ENCODE measurements at places on chromosomes 2 and 18.

DNA sequence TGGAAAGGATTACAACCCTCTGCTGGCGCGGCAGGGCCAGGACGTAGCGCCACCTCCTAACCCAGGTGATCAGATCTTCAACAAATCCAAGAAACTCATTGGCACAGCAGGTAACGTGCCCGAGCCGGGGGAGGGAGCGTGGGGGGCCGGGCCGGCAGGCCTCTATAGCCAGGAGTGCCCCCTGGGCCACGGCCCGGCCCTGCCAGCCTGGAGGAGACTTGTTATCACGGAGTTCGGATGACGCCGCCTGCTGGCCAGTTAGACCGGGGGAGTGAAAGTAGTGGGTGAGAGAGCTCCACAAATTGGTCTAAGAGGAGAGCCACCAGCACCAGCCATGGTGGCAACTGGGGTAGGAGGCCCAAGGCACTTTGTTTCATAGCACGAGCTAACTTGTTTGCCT, 8.6 kb upstream of the TMEM214 start:
- DNase-seq, result no peak

DNA sequence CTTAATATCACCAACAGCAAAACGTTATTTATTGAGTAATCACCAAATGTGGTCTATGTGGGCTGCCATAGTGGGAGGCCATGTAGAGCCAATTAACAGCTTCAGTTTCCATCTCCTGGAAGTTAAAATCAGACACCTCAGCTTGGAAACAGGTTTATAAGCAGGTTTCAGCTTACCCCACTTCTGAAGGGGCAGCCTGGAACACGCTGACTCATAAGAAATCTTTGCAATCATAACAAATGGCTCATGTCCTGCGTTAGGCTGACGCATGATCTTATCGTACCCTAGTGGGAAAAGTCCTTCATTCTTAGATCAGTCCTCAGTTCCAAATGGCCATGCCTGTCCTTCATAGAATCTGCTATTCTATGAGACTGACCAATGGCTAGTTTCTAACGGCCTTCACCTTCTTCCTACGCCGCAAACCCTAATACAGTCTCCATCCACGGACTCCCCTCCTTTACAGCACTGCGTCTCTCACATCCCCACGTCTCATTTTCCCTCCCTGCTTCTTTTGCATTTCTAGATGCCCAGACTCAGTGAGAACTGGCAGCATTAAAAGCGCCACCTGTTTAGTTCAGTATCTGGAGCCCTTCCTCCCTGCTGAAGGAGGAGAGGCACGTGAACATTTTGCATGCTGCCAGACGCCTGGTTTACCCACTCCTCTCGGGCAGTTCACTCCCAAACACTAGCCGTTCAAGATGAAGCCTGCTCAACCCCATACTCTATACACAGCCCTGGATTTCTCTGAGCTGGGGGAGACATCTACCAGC, 24.2 kb upstream of the BZW1 start:
- no peak for DNase-seq

DNA sequence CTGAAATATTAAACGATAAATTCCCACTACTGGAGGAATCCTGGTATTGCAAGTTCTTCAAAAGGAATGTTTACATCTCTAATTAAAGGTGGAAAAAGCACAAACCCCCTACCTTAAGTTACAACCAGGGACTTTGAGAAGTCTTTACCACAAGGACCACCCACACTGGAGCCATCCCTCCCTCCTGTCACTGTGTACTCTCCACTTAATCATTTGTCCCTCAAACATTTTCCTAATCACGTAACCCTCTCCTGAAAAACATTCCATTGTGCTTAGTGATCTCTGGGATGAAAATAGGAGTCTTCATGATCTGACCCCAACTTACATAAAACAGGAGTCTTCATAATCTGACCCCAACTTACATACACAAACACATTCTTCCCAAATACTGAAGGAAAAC, 85.7 kb downstream of the SUCLG1 start:
- no peak for DNase-seq

DNA sequence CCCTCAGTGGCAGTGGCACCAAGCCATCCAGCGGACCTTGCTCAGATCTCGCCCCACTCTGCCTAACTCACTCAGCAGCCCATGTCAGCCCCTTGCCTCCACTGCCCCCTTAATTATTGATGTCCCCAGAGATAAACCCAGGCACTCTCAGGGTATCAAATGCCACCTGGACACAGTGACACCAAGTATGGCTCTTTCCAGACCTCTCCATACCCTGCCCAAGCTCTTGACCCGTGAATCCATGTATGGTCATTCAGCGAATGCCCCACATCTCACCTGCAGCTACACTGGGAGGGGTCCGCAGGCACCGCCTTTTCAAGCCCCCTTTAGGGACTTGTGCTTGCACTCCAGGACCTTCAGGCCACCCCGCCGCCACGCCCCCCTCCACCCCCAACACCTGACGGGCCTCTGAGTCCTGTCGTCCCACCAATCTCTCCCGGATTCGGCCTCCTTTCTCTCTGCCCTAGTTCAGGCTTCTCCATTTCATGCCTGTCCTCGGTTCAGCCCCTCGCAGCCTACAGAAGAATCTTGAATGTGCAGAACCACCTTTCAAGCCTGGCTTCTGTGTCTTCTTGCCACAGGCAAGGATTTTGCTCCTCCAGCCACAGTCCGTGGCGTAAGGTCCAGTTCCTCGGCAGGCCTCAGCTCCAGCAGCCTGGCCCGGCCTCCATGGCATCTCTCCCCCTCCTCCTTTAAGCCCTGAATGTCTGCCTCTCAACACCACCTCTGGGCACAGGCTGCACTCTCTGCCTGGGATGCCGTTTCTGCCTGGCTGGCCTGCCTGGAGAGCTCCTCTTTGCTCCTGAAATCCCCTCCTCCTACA, 54.1 kb upstream of the ODC1 start:
- no peak for DNase-seq

DNA sequence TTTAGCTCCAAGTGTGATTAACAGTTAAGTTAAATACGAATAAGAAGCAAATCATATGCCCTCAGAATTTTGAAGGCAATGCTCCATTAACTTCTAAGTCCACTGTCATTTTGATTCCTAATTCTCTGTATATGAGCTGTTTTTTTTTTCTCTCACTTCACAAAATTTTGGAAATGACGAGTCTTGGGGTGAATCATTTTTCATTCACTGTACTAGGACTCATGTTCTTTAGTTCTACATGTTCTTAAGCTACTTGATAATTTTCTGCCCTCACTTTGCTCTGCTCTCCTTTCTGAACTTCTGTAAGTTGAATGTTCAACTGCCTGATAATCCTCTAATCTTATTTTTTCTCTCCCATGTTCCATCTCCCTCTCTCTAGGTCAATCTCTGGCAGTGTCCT, 141.0 kb downstream of the THADA start:
- no peak for DNase-seq

DNA sequence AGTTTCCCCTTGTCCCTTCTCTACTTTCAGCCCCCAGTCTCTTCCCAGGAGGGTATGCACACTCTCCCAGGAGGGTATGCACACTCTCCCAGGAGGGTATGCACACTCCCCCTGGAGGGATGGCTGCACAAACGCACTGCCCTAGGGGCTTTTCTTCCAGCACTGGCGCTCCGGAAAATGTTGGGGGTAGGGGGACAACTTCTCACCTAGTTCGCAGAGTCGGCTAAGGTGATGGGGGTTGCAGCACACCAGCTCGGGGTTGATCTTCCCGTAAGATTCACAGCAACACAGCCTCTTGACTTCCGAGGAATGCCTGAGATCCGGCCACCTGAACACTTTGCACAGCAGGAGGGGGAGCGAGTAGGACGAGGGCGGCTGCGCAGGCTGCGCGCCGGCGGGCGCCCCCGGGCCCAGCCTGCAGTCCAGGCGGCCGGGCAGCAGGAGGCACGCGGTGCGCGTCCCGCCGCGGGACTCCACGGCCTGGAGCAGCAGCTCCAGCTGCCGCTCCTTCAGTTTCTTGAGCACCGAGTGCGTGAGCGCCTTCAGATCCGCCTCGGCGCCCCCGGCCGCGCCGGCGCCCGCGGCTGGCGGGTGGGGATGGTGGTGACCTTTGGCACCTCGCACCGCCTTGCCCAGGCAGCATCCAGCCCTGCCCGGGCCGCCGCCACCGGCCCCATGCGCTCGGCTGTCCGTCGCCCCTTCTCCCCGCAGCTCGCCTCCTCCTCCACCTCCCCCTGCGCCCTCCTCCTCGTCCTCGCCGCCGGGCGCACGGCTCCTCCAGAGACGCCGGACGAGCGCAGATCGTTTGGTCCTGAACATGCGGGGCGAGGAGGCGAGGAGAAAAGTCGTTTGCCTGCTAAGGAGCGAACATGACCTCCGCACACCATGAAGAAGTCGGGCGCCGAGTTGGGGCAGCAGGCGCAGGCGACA, 894 bp downstream of the SMAD7 start:
- no peak for DNase-seq

DNA sequence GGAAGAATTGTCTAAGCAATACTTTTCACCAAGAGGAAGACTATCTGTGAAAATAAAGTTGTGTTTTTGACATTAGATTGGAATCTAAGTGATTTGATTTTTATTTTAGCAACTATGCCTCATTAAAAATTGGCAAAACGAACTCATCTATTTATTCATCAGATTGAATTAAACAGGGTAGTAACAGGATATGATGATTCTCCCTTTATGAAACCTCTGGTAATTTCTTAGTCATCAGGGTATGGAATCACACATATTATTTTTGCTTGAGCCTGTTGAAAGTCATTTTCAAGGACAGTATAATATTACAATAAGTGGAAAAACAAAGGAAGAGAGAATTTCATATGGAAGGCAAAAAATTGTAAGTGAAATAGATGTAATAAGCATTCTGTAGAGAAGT, 22.0 kb downstream of the ZNF804A start:
- no peak for DNase-seq

- no peak for DNase-seq
These were observed 197.5 kb upstream of the ARL4C start for GRCh38 chr2:234694244-234695013.

- DNase-seq, result no peak
These were observed 459.8 kb downstream of the METTL4 start for GRCh38 chr18:2111456-2111855.

- peak; percentile 11 for DNase-seq
These were observed 7.0 kb upstream of the AOX1 start for GRCh38 chr2:200578778-200579177.

GRCh38 chr2:142907653-142908052, 30.2 kb downstream of the KYNU start:
- no peak for DNase-seq

DNA sequence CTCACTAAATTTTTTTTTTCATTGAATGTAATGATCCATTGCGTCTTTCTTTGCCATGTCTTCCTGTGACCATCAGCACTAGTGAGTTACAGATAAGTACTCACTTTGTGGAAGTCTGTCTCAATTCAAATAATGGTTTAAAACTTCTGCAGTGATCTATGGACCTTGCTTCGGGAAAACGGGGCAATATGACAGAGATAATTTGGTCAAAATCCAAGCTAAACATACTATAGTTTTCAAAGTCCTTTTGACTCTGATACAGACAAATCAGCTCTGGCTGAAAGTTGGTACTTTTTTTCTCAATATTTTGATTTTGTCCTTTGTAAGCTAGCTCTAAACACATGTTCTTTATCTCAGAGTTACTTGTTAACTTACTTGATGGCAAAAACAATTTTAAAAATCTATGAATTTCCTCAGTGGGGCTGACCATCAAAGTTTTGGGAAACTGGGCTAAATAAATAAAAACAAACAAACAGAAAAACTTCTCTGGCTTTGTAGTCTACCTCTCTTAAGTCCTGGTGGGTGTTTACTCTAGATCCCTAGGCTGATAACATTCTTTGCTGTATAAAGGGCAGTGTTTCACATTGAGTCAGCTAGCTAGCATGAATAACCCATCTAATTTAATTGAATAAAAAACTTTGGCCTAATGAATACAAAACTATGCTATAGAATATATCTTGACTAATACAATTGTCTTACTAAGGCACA, 327.6 kb downstream of the RDH14 start:
- no peak for DNase-seq

GRCh38 chr18:27604583-27604982, 419.5 kb upstream of the CHST9 start:
- DNase-seq, result no peak

DNA sequence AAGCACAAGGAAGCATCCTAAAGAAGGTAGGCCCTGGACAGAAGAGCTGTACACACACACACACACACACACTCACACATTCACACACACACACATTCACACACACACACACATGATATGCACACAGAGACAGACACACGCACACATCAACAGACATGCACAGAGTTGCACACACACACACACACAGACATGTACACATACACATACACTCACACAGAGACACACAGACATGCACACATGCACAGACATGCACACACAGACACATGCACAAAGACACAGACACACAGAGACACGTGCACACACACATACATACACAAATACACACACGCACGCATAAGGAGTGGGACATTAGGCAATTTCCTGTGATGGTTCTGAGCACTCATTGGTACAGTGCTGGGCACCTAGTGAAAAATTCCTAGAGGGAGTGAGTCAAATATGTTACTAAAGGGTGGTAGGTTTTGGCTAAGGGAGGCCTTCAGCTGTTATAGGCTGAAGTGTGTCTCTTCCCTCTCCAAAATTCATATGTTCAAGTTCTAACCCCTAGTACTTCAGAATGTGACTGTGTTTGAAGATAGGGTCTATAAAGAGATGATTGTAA, 26.4 kb downstream of the THNSL2 start:
- no peak for DNase-seq

- no peak for DNase-seq
These were observed 99.4 kb upstream of the TEX51 start for GRCh38 chr2:126799301-126799700.

- no peak for DNase-seq
These were observed 37.2 kb upstream of the B4GALT6 start for GRCh38 chr18:31721601-31722000.

GRCh38 chr2:183995632-183996031, 602.7 kb upstream of the ZNF804A start:
- DNase-seq, result no peak

GRCh38 chr2:201908901-201909300, 102.6 kb downstream of the CDK15 start:
- DNase-seq, result no peak
